Endothelial cell of umbilical vein (primary cell): ENCODE measurements at places on chromosomes 7 and 10. TPM values are rescaled to one million over a fixed set of nuclear protein-coding genes. Genes with fewer than 3 reads are reported as not detected.

Gene TMEM178B
- polyA plus RNA-seq: not detected in 2 replicates

Gene TMEM213
- polyA plus RNA-seq: not detected in 2 replicates

Gene CPED1
- polyA plus RNA-seq: 0.19 and 3.0 TPM in 2 replicates

Gene TMEM270
- polyA plus RNA-seq: not detected in 2 replicates

Gene SNX8
- 24.5 and 49.1 TPM in 2 replicates for polyA plus RNA-seq

Gene ADCY1
- 0.37 and 0.52 TPM in 2 replicates for polyA plus RNA-seq

Gene CYP26C1
- polyA plus RNA-seq: 0.12 and 0.18 TPM in 2 replicates

Gene ASIC3
- polyA plus RNA-seq: 0.70 and 1.1 TPM in 2 replicates

Gene SFMBT2
- polyA plus RNA-seq: 0.08 and 0.14 TPM in 2 replicates
